ENCODE measurements at places on chromosomes 5 and 9.
A peak's percentile ranks its signal among the peaks of the same experiment; 100 is the strongest.

DNA sequence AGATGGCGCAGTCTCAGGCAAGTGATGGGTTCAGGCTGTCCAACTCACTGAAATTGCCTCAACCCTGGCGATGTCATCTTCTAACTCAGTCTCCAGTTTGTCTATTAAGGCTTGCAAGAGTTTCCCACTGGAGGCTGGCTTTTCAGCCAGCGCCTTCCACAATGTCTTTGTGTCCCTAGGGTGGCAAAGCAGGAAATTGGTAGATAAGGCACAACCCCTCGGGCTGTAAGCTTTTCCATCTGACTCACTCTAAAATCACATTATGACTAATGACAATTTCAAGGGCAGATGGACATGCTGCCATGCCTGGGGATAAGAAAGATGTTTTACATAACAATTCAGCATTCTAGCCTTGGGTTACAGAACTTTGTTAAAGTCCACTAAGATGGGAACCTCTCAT lies 61.9 kb downstream of the MROH2B start:
- DNase-seq: no peak

- no peak for DNase-seq
These were observed 37.9 kb upstream of the DPYSL3 start for GRCh38 chr5:147547730-147548129.

DNA sequence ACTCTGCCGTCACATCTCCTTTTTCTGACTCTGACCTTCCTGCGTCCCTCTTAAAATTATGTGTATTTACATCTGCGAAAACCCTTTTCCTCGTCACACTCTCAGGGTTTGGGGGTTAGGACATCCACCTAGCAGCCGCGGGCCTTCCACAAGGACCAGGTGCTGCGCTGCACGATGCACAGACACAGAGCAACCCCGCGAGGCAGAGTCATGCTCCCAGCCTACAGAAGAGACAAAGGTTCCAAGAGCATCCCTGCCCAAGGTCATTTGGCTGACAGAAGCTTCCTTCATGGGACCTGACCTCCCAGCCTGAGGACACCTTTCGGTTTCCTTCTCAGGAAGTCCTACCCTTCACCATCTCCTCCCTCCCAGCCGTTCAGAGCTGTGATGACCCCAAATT lies 118.6 kb upstream of the SARDH start:
- no peak for DNase-seq

GRCh38 chr9:89657765-89658164 lies 53.0 kb downstream of the GADD45G start:
- DNase-seq: no peak

DNA sequence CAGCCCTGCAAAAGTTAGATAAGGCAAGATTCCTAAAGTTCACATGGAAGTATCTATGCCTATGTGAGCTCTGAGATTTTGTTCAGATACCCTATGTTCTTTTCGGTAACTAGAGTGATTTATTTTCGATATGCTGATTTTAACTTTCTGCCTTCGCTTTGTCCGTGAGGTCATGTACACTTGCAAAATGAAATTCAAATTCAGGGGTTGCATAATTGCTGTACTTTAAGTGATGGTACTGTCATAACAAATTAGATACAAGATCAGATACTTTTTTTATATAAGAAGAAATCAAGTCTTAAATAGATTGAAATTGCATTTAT lies 350 bp upstream of the ECPAS start:
- DNase-seq: no peak

DNA sequence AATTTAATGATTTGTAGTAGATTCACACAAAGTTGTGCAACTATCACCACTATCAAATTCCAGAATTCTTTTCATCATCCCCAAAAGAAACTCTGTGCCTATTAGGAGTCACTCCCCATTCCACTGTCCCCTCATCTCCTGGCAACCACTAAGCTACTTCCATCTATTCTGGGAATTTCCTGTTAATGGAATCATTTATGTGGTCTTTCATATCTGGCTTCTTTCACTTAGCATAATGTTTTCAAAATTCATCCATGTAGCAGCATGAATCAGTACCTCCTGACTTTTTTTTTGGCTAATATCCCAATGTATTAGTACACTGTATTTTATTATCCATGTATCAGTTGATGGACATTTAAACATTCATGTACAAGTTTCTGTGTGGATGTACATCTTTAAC lies 157.6 kb downstream of the TTC39B start:
- DNase-seq: no peak

DNA sequence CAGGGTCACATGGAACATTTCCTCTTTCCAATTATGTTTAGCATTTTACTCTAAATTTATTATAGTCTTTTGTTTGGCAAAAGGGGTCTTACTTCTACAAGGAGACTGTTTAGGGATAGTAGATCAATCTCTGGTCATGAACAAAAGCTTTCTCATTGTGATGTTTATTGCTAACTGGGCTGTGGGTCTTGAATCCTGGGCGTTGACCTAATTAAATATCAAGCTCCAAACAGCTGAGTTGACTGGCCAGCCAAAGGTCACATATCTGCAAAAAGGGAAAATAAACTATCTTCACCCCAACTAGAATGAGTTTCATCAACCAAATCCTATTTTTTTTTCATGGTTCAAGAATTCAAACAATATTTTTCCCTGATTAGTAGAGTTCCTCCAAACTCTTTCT lies 245.4 kb upstream of the TUT7 start:
- no peak for DNase-seq

DNA sequence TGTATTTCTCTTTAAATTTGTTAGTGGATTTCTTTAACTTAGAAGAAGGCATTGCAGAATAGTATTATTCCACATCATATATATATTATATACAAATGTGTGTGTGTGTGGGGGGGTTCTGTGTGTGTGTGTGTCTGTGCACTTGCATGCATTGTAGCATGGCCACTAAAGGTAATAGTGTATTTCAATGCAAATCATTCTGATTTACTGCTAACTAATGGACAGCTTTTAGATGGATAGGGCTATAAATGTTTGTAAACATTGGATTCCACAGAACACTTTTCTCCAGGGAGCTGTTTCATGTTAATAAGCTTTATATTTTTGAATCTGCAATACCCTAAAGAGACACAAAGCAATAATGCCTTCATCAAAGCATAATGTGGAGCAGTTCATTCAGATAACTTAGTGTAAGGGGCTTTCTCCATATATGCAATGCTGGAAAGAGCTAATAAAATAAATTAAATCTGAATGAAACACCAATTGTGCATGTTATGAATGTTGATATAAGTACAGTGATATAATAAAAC lies 496.7 kb upstream of the CDH9 start:
- no peak for DNase-seq

DNA sequence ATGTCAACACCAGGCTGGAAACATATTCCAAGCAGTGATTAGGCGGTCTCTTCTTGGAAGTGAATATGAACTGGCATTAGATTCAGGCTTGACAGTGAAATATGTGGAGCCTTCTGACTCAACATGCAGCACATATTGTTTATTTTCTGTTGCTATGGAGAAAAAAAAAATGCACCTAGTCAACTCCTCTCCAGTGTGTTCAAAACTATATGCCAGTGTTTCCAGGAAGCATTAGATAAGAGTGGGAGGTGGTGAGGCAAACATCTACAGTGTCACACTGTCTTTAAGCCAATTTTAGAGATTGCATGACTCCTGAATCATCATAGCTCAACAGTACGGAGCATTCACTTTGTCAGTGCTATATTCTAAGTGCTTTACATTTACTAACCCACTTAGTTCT lies 117.9 kb downstream of the HCN1 start:
- no peak for DNase-seq

GRCh38 chr9:113522419-113522818 lies 58.9 kb downstream of the RGS3 start:
- DNase-seq: no peak

- no peak for DNase-seq
These were observed 6.0 kb downstream of the TRIM7 start for GRCh38 chr5:181198905-181199519.

GRCh38 chr5:167866797-167867196 lies 424.6 kb upstream of the WWC1 start:
- no peak for DNase-seq

DNA sequence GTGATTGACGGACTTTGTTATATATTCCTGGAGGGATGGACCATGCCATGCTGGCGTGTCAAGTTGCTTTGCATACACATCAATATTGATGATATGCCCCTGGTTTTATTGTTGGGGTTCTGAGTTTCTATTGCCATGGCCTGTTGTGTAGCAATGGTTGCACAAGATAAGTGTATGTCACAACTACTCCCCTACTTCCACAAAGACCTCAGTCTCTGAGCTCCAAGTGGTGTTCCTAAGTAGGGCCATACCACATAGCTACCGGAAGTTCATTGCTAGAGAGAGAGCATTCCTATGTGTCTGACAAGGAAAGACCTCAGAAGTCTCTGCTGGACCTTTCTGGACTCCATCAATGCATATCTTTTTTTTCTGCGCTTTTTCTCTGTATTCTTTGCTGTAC lies 19.8 kb downstream of the TXNDC8 start:
- DNase-seq: no peak

DNA sequence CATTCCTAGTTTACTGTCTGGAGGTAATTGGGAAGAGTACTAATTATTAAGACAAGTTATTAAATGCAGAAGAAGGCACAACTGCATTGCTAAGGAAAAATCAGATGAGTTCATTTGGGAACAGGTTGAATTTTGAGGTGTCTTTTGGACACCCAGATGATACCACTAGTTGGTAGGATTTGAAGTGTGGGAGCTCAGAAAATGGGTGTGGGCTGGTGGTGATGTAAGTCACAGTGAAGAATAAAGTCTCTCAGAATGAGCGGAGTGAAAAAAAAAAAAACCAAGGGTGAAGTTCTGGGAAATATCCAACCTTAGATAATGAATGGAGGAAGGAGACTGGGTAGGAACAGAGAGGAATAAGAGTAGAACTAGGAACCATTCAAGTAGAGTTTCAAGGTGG lies 35.6 kb upstream of the MYORG start:
- no peak for DNase-seq

GRCh38 chr9:81211741-81212140 lies 477.6 kb downstream of the TLE1 start:
- DNase-seq: no peak

DNA sequence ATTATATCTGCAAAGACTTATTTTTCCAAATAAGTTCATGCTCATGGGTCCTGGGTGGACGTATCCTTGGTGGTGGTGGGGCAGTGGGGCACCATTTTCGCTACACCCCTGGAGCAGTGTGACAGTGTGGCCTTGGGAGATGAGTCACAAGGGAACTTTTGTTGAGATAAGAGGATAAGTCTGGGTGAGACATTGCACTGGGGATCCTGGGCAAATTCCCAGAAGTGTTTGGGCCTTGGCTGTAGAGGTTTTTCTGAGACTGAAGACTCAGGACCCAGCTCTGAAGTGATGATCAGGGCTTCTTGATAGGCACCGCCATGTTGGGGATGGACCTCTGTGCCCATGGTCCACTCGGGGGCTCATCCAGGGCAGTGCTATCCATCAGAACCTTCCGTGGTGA lies 149.4 kb downstream of the MACROH2A1 start:
- no peak for DNase-seq

DNA sequence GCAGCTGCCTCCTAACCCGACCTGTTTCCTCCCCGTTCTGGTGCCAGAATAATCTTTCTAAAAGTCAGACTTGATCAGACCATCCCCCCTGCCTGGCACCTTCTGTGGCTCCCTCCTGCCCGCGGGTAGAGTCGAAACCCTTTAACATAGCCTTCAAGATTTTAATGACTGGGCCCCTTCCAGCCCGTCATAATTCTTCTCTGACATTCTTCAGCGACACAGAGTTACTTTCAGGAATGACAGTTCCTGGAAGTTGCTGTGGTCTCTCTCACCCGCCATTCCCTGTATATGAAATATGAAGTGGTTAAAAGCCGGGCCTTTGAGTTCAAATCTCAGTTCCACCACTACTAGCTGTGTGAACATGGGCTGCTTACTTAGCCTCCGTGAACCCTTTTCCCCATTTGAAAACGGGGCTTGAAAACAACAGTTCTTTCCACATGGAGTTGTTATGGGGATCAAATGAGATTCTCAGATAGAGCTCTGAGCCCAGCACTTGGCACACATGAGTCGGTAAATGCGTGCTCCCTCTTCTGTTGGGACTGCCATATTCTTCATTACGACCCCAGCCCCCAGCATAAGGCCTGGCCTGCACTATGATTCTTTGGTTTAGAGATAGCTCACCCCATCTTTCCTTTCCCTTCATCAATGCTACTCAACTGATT lies 737 bp downstream of the NANS start:
- DNase-seq: no peak

DNA sequence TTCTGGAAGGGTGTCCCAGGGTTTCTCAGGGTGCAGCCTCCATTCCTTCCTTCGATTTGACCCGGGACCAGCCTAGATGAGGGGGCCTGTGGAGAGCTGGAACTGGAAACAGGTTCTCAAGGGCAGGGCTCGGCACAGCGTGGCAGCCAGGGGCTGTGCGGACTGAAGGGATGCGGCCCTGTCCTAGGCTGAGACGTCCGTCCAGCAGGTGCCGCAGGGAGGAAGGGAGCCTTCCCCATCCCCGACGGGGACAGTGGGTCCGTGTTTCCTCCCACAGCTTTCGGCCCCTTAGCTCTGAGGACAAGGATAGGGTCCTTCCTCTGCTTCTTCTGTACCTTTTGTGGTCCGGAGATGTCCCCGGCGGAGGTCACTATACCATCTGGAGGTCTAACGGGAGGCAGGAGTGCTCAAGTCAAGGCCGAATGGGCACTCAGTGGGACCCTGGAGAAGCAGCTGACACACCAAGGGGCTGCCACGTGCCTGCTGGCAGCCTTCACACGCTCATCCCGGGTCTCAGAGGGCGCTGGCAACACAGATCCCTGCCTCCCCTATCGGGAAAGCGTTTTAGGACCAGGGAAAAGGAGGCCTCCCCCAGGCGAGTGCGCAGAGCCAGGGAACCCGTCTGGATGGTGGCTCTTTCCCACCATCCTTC lies 49.9 kb downstream of the USP20 start:
- DNase-seq: no peak

- DNase-seq: no peak
These were observed 350.8 kb downstream of the DMRT2 start for GRCh38 chr9:1400983-1401382.

GRCh38 chr9:14373706-14374105 lies 59.8 kb upstream of the NFIB start:
- DNase-seq: no peak

DNA sequence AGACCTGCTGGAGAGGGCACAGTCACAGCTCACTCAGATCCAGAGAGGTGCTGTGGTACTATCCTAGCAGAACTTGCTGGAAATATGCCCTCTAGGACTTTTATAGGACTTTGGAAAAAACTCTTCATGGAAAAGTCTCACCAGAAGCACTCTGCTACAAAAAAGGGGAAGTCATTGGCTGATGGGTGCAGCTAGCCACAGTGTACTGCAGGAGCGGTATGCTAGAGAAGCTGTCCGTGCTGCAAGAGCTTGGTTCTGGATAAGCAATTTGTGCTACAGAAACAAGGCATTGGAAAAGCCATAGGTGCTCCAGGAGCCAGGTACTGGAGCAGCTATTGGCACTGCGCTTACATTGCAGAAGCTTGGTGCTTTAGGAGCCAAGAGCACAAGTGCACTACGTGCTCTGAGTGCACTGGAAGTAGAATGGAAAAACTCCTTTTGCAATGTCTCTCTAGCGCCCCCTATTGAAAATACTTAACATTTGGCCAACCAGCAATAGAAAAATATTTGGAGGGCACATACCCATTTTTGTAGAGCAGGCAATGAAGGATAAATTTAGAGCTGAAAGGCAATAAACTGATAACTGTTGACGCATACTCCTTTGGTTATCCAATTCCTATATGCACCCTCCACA lies 83.4 kb downstream of the MEGF10 start:
- DNase-seq: peak; percentile 3
